ENCODE measurements at places on chromosomes 7 and 10.

- DNase-seq, result no peak
Observed at GRCh38 chr10:49627644-49628247, 13.9 kb downstream of the CHAT start.

DNA sequence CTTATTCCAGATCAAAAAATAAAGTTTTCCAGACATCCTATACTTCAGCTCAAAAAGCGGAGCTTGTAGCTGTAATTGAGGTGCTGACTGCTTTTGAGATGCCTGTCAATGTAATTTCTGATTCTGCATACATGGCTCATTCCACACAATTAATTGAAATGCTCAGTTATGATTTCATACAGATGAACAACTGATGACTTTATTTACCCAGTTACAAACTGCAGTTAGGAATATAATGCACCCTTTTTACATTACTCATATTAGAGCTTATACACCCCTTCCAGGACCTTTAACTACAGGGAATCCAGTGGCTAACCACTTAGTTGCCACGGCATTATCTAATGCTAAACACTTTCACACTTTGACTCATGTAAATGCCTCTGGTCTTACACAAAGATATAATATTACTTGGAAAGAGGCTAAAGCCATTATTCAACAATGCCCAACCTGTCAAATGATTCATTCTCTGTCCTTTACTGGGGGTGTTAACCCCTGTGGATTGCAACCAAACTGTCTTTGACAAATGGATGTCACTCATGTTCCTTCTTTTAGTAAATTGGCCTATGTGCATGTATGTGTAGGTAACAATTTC, 147.3 kb downstream of the ZNF33B start:
- no peak for DNase-seq

- no peak for DNase-seq
Observed at GRCh38 chr7:143516981-143517380, 39.3 kb downstream of the TAS2R41 start.

- no peak for DNase-seq
Observed at GRCh38 chr7:37930226-37930948, 9.9 kb downstream of the EPDR1 start.

- DNase-seq, result no peak
Observed at GRCh38 chr10:10803278-10803677, 214.4 kb upstream of the CELF2 start.

GRCh38 chr10:119542988-119543813, 682 bp upstream of the RGS10 start:
- DNase-seq, result no peak

GRCh38 chr7:74480861-74481417, 27.2 kb downstream of the GTF2IRD1 start:
- no peak for DNase-seq

DNA sequence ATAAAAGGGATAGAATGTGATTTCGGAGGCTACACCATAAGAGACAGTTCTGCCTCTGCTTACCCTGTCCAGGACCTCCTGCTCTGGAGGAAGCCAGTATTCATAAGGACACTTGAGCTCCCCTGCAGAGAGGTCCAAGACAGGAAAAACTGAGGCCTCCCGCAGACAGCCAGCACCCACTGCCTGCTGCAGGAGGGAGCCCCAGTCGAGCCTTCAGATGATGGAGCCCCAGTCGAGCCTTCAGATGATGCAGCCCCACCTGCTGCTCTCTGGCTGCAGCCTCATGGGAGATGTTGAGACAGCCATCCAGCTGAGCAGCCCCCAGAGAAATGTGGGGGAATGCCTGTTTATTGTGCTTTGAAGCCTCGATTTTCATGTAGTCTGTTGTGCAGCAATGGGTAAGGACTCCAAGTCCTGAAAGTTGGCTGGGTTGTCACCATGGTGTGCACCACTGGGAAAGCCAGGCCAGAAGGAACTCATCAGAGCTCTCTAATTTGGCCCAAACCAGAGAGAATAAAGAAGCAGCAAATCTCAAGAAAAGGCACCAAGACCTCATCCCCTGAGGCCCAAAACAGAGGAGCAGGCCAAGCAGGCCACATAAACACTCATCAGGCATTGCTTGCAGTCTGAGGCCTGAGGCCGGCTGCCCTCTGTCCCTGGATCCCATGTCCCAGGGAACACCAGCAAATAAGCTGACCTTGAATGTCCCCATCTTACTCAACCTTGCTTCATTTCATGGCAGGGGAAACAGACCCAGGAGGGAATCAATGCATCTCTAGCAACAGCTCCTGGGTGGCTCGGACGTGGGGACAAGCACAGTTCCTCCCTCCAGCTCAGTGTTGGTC, 30.9 kb downstream of the CALML5 start:
- DNase-seq, result no peak

GRCh38 chr10:87590705-87591588, 68.7 kb upstream of the PAPSS2 start:
- DNase-seq, result no peak

DNA sequence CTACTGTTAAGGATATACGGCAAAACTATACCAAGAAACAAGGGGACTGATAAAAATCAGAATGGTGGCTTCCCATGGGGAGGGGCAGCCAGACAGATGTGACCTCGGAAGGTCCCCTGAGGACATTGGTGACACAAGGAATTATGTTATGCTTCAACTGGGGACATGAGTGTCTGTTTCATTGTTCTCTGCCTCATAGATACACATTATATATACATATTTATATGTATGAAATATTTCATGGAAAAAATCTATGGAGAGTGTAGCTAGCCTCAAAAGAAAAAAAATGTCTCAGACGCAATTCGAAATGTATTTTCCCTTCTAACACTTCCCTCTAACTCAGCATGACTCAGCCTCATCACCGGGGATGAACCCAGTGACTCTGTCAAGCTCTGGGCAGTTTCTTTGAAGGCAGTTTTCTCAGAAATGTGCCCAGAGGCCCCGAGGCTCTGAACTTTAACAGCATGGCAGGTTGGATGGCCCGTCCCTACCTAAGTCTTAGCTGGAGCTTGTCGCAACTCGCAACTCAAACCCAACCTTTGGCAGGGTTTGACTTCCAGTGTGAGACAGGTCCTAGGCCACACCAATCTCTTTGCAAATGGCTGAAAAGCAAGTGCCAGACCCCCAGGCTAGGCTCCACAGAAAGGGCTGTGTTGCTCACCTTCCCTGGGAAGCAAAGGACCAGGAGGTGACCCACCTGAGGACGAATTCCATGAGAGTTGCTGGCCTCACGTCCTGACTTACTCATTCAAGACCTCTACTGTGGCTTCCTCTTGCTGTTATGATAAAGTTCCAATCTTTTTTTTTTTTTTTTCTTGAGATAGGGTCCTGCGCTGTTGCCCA, 86.9 kb downstream of the CARD11 start:
- no peak for DNase-seq

- DNase-seq, result no peak
Observed at GRCh38 chr7:140416560-140416959, 12.7 kb downstream of the RAB19 start.

DNA sequence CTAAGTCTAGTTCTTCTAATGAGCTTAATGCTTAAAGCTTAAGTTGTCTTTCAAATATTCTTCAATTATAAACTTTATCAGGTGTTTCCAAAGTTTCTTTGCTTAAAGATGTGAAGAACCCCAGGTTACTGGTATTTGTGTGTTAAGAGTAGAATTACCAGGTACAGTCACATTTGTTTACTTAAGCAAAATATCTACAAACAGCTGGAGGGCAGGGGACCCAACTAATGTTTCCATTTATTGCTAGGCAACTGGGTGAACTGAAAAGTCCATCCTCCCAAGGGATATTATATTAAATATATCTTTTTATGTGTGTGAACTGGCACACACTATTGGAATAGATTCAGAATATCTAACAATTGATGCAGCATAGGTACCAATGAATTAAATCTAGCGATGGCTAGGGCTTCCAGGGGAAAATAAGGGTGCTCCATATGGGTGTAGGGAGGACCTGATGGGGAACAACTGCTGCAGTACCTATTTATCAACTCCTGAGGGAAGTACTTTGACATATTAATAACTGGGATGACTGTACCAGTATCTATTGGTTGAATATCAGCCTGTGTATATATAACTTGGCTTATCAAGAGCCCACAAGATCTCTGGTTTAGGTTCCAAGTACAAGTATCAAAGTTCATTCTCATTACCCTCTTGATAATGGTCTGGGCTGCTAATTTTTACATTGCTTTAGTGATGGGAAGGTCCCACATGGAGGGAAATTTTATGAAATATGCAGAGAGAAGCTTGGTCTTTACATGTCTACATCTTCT, 10.3 kb upstream of the AGR3 start:
- no peak for DNase-seq

GRCh38 chr10:104274762-104275721, 6.1 kb downstream of the GSTO2 start:
- no peak for DNase-seq

- DNase-seq, result no peak
Observed at GRCh38 chr10:81034383-81034782, 496.7 kb downstream of the SH2D4B start.

DNA sequence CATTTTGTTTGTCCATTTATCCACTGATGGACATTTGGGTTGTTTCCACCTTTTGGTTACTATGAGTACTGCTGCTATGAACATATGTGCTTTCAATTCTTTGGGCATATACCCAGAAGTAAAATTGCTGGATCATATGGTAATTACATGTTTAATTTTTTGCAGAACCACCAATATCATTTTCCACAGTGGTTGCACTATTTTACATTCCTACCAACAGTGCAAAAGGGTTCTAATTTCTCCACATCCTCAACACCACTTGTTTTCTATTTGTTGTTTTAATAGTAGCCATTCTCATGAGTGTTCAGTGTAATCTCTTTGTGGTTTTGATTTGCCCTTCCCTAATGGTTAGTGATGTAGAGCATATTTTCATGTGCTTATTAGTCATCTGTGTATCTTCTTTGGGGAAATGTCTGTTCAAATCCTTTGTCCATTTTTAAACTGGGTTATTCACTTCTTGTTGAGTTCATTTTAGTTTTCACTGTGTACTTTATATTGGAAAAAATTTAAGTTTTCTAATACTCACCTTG, 101.9 kb downstream of the HIBADH start:
- DNase-seq, result no peak

DNA sequence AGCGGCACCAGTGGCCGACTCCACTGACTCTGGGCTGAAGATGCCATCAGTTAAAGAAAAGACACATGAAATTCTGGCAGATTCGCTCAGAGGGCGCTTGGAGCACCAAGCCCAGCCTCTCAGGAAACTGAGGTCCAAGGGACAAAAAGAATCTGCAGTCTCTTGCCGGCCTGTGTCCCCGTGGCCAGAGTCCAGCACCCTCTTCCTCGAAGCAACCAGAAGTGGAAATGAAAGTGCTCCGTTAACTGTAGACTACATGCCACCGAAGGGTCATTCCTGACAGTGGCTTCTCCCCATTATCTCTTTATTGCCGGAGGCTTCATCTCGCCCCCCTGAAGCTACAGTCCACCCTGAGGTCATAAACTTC, 1.0 kb upstream of the CHST15 start:
- DNase-seq, result no peak

DNA sequence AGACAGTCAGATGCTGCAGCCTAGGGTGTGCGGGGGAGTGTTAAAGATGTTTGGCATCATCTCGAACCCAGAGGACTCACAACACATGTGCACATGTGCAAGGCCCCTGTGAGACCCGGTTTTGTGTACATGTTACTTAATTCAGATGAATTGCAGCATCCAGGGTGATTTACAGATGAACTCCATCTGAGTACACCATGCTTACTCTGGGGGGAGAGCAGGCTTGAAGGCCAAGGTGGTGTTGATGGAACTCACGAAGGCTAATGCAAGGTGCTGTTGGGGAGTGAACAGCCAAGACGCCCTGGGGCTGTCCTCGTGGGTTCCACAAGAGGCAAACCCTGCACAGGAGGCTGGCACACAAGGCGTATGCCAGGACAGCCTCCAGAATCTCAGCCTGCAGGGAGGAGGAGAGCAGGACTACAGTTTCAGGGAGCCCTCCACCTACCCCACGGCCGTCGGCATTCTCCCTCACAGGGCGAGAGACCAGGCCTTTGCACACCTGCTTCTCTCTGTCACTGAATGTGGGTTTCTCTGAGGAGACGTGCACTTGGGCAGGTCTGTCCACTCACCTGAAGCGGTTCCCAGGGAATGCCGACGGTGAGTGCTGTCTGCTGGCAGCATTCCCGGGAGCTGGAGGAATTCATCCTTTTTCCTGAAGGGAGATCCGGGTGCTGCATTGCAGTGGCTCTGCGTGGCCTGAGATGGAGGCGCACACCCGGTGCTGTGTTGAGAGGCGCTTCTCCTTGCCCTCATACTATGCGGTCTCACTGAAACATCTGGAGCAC, 178.5 kb upstream of the RNF32 start:
- no peak for DNase-seq

DNA sequence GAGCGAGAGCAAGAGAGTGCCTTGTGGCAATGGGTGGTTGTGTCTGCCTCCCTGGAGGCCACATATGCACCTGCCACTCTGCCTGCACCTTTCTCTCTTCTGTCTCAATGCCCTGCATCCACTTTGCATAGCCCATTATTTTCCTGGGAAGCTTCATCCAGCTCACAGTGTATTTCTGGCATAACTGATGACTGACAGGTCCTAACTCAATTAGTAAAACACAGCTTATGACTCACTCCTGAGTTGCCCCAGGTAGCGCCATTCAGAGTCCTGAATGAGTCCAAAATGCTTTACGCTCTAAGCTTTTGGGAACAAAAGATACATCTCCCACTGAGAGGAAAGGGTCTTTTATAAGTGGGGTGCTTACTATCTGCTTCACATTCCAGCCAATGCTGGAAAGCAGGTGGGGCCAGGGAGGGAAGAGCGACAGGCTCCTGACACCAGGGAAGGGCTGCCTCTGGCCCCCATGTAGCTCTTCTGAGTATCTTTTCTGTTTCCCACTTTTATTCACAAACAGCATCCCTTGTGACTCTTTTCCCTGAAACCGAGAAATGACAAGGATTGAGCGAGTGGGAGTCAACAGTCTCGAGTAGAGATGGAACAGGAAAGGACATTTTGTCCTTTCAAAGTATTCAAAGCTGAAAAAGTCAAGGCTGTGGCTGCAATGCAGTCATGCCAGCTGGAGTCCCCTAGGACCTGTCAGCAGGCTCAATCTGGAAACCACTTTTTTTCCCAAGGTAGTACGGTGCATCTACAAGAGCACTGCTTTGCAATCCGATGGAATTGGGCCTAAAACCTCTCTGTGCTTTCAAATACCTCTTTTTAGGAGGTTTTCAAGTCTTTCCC, 479.3 kb upstream of the PODXL start:
- no peak for DNase-seq

GRCh38 chr7:7521259-7521658, 14.4 kb downstream of the COL28A1 start:
- no peak for DNase-seq

GRCh38 chr7:71507680-71508602, 376.0 kb downstream of the GALNT17 start:
- DNase-seq, result no peak

DNA sequence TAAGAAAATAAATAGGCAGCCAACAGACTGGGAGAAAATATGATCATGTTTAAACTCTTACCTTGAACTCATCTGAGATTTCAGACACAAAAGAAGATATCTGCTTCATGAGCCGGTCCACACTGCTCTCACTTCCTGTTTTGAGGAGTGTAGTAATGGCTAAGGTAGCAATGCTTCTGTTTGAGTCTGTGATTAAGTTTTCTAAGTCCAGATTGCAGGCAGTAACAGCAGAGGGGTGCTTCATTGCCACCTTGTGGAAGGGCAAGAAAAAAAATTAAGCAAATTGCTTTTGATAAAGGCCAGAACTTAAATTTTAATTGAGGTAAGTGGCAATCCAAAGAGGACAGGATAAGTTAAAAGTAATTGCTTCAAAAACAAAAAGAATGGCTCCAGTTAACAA, 69.1 kb downstream of the MEST start:
- no peak for DNase-seq

- DNase-seq, result no peak
Observed at GRCh38 chr10:17122726-17123661, 6.6 kb downstream of the CUBN start.
